Fibroblast of the aortic adventitia (primary cell): ENCODE measurements at places on chromosomes 6 and 20. TPM values are rescaled to one million over a fixed set of nuclear protein-coding genes. Genes with fewer than 3 reads are reported as not detected.

- no peak for DNase-seq
Observed at GRCh38 chr6:105646391-105646867, 243.5 kb upstream of the PREP start.

Gene ATF6B
- 23.8 and 40.6 TPM in 2 replicates for total RNA-seq

GRCh38 chr6:108872141-108872557 is 23.9 kb downstream of the ARMC2 start:
- no peak for DNase-seq

DNA sequence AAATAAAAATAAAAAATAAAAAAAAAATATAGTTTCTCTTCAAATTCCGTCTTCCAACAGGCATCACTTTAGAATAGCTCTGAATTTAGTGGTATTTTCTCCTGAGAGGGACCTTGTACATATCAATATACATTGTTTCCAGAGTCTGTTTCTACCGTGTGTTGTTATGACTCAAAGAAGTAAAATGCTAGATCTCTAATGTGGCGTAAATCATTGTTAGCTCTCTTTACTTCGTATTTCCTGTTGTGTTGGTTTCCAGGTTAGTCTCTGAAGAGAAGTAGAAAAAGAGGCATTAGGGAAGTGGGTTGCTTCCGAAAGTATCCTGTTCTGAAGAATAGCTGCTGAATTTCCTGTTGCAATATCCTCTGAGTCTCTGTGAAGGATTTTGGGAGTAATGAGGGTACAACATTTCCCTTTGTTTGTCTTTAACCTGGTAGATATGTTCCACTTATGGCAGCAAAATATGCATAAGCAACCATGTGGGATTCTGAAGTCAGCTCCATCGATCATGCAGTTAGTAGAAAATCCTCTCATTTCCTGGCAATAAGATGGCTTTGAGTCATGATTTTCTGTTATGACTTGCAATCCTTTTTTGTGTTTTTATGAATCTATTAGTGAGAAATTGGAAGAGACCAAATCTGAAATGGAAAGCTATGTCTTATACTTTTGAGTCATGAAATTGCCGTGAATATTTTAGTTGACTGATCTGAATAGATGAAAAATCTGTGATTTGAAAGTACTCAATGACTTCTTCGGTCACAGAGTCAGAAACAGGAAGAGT is 42.0 kb upstream of the MCHR2 start:
- no peak for DNase-seq

DNA sequence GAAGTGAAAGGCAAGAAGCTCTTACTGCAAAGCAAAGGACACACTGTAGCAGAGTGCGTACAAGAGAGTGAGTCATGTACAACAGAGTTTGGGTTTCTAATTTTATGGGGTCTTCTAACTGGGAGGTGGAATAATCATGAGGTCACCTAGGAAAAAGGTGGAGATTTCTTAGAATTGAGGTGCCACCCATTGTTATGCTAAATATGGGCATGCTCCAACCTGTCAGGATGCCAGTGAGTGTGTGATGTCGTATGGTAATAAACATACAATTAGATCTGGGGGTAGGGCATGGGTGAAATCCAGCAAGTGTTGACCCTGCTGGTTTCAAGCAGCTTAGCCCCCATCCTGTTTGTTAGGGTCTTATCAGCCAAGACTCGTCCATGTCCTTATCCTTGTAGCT is 46.6 kb downstream of the OR2B6 start:
- DNase-seq, result no peak

GRCh38 chr20:24742436-24742835 is 206.6 kb upstream of the CST7 start:
- DNase-seq, result no peak

GRCh38 chr20:11247046-11248010 is 573.5 kb upstream of the JAG1 start:
- DNase-seq, result no peak
